HS-5 (cell line): ENCODE measurements at places on chromosomes 12 and 14.

- DNase-seq: no peak
These were observed 74.0 kb downstream of the PLEKHG3 start for GRCh38 chr14:64778104-64778754.

DNA sequence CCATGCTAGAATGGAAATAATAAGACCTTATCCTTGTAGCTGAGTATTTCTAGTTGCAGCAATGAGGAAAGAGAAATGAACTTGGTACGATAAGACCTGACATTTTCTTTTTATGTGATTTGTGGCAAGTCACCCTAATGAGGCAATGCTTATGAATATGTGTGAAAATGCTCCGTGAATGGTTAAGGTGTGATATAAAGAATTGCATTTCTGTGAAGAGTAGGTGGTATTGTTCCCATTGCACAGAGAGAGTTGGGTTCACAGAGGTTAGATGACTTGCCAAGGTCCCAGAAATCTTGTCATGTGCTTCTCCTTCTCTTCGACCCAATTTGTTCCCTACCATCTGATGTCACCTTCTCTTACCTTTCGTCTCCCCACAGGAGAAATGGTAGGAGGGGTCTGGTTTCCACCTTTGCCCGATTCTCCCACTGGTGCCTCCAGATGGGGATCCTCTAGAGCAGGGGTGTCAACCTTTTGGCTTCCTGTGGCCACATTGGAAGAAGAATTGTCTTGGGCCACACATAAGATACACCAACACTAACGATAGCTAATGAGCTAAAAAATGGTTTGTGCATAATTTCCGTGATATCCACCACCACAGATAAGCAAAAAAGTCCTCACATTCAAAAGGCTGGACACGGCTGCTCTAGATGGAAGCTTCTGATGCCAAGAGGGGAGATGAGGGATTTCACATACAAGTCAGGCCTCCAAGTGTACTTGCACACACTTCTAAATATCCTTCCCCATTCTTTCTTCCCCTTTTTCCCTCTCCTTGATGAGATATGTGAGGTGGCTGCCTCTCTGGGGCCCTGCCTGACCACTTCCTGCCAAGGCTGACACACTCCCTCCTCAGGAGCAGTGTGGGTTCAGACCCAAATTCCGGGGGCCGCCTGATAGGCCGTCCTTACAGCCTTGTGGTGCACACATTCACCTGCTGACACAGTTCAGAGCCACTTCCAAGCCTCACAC is 96.1 kb downstream of the PLXNC1 start:
- no peak for DNase-seq

GRCh38 chr12:43291516-43291915 is 260.5 kb downstream of the ADAMTS20 start:
- no peak for DNase-seq

DNA sequence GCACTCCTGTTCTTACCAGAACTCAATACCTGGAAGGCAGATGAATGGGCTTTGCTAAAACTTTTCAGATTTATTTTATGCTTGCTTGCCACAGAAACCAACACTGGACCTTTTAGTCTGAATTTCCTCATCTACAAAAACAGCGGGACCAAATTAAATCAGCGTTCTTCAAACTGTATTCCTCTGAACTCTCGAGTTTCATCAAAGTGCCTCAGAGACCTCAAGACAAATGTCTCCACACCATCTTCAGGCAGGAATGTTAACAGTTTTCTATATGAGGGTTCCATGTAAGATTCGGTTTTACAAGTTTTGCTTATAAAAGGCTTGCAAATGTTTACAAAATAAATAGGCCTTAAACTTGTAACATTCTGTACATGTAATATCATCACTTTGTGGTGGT is 74.6 kb downstream of the MED13L start:
- no peak for DNase-seq

DNA sequence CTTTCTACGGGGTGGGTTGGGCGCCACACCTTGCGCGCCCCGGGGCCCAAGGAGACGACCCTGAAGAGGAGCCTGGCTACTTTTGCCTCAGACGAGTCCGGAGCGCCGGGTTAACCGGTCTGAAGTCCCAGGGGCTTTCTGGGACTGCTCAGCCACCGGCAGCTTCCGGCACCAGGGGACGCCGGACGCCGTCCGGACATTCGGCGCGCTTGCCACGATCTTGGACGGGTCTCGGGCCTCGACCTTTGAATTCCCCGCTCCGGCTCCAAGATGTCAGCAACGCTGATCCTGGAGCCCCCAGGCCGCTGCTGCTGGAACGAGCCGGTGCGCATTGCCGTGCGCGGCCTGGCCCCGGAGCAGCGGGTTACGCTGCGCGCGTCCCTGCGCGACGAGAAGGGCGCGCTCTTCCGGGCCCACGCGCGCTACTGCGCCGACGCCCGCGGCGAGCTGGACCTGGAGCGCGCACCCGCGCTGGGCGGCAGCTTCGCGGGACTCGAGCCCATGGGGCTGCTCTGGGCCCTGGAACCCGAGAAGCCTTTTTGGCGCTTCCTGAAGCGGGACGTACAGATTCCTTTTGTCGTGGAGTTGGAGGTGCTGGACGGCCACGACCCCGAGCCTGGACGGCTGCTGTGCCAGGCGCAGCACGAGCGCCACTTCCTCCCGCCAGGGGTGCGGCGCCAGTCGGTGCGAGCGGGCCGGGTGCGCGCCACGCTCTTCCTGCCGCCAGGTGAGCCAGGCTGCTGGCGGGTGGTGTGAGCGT is at the start of gene ACOT4:
TSS of gene ACOT4 (plus strand) at position 184 of the 760 bp plus-strand sequence. CDS start at position 271, 87 bp downstream.
- DNase-seq: no peak

- DNase-seq: no peak
These were observed 138.7 kb upstream of the E2F7 start for GRCh38 chr12:77204083-77204482.

DNA sequence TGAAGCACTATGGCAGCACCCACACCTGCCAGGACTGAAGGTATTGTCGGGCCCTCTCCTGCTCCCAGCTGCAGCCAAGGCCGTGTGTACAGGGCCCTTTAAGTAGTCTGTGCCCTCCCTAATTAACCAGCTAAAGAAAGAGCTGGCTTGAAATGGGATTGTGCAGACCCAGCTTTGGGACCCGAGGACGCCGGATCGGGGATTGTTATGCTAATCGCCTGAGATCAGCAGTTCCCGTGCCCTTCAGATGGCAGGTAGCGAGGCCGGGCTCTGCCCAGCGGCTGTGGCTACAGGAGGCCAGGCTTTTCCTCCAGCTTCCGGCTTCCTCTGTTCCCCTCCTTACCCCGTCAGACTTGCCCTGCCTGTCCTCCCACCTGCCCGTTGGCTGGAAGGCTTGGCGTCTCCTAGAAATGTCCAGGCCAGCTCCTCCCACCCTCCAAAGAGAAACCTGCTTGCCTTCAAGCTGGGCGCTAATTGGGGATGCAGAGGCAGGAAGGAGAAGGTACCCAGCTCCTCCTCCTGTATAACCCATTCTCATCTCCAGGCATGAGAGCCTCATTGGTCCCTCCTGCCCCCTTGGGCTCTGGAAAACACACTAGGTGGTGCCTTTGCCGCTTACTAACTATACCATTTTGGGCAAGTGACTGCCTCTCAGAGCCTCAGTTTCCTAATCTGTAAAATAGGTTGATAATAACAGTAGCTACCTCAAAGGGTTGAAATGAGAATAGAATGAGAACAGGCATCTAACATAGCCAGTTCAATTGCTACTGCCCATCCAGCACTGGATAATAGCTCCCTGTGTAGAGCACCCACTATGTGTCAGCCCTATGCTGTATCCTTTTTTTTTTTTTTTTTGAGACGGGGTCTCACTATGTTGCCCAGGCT is 25.8 kb upstream of the MSI1 start:
- no peak for DNase-seq

DNA sequence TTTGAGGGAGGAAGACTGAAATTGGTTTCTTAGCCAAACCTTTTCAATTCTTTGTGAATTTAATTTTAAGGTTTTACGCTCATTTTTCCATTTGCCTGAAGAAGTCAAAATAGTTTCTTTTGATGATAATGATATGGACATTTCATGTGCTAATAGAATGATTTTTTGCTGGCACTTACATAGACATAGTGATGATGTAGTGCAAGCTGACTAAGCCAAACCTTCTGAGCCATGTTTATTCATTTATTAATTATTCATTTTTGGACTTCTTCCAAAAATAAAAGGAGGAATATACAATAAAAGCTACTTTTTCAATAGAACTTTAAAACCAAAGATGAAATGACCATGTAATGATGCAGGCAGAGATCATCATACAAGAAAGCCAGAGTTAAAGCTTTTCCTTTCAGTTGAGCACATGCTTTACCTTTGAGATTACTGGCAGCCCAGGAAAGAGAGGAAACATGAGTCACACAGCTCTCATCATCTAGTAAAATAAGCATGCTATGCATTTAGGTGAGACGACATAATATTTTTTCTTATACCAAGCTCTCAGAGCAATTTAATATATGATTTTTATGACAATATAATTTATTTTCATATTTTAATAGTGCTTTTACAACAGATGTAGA is 24.8 kb downstream of the KCNA1 start:
- no peak for DNase-seq

GRCh38 chr12:116802018-116802417 is 63.9 kb downstream of the RNFT2 start:
- DNase-seq: no peak

DNA sequence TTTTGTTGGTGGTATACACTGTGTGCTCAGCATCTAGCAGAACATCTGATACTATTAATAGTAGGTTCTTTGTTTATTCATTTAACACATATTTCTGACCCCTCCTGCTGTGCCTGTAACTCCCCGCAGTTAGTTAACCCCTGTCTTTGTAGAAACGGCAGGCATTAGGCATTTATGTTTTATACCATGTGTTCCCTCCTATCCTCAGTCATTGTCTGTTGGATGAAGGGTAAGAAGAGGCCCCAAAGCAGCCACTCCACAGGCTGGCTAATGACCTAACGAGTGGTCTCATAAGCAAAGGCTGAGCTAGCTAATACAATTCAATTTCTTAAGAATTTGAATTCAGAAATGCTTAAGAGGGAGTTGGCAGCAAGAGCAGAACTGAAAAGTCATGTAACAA is 170.8 kb downstream of the TMX1 start:
- no peak for DNase-seq

DNA sequence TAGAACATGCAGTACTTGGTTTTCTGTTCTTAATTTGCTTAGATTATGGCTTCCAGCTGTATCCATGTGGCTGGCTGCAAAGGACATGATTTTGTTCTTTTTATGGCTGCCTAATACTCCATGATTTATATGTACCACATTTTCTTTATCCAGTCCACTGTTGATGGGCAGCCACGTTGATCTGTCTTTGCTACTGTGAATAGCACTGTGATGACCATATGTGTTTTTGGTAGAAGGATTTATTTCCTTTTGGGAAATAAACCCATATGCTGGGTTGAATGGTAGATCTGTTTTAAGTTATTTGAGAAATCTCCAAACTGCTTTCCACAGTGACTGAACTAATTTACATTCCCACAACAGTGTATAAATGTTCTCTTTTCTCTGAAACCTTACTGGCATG is 86.2 kb upstream of the FERMT2 start:
- no peak for DNase-seq

DNA sequence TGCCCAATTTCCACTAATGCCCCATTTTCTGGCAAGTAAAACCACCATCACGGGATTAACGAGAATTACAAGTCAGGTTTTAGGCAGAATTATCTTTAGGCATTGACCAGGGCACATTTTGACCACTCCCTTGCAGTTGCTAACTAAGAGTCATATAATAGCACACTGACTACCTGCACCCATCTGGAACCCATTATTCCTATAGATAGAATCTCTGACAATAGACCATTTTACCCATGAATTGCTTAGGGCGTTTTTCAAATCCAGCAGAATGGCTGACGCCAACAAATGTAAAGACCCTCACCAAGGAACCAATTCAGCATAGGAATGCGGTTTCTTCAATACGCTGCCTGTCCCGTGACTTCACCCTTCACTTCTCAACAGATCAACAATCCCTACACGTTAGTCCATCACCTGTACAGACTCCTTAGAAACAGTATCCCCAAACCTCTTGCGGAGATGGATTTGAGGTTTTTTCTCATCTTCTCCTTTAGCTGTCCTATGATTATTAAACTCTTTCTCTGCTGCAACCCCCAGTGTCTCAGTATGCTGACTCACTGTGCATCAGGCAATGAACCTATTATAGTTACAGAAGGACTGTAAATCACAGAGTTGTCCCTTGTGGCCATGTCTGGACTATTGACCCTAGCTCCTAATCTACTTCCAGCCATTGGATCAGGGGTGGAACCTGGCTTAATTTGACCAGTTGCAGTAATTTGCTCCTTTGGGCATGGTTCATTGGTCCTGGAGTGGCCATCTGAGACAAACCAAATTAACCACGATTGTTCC is 177.3 kb upstream of the PLXNC1 start:
- DNase-seq: no peak

GRCh38 chr14:74836251-74836960 is 39.5 kb downstream of the PROX2 start:
- DNase-seq: no peak

DNA sequence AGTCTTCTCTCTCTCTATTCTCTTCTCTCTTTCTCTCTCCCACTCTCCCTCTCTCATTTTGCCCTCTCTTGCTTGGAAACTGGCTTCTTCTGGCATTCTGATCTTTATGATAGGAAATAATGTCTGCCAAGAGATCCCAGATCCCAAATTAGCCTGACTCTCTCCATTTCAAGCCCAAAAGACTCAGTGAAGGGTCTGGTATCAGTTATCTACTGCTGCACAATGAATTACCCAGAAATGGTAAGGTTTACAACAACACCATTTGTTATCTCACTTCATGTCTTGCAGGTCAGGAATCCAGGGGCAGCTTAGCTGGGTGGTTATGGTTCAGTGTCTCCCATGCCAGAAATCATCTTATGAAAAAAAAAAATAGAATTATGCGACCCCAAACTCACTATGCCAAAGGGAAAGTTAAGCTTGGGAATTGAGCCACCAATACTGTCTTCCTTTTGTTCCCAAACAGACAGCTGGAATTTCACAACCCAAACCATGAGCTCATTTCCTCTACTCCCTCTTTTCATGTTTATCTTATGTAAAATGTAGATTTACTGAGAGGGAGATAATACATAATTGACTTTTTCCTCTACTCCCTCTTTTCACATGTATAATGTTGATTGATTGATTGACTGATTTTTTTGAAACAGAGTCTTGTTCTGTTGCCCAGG is 67.8 kb upstream of the FICD start:
- peak; percentile 31 for DNase-seq
